ENCODE measurements at places on chromosomes 7 and 10.

DNA sequence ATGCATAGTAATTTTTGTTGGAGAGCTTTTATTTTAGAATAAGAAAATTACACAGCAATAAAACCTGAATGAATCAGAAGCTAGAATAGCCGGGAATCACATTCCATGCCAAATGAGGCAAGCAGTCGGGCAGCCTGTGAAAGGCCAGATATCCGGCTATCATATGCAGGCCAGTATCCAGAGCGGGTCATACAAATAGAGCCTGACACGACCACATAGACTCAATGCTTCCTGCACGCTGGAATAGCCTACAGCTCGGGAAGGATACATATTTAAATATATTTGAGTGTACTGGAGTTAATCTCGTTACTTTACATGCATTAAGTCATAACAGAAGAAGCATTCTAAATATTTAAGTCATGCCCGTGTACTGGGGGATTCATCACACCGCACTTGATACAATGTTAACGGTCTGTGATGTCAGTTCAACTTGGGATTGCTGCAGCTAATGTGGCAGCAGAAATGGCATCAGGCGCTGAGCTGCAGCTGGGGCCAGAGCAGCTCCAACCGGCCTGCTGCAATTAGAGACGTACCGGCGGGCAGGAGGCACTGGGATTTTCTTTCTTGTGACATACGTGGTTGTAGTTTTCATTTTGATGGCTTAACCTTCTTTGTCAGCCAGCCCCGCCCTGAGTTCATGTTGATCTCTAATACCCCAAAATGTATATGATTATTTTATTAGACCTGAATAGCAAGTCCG lies 112.0 kb downstream of the EBF3 start:
- no peak for DNase-seq

DNA sequence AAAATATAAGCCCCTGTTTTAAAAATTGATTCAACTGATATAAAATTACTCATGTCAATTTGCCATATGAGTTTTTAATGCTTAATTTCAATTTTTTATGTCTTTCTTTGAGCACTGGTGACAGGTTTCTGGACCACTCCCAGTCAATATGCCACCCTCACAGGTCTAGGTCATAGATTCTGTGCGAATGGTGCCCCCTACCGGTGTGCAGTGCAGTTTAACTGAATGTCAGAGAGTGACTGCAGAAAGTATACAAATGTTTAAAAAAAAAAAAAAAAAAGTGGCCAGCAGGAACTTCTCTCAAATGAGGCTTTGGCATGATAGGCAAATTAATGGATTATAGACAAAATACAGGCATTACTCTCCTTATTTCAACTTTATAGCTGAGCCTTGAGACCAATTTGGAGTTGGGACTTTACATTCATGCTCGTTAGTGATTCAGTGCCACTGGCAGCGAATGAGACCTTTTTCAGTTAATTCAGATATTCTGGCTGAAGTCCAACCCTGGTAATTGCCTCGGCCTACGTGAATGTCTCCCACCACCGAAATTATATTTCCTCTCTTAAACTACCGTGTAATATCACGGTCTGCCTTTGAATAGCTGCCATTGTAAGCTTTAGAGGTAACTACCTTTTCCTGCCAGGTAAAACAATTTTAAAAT lies 427.6 kb downstream of the PHTF2 start:
- no peak for DNase-seq

- DNase-seq = no peak
Measured at GRCh38 chr7:45104844-45105587, 6.5 kb downstream of the TBRG4 start.

DNA sequence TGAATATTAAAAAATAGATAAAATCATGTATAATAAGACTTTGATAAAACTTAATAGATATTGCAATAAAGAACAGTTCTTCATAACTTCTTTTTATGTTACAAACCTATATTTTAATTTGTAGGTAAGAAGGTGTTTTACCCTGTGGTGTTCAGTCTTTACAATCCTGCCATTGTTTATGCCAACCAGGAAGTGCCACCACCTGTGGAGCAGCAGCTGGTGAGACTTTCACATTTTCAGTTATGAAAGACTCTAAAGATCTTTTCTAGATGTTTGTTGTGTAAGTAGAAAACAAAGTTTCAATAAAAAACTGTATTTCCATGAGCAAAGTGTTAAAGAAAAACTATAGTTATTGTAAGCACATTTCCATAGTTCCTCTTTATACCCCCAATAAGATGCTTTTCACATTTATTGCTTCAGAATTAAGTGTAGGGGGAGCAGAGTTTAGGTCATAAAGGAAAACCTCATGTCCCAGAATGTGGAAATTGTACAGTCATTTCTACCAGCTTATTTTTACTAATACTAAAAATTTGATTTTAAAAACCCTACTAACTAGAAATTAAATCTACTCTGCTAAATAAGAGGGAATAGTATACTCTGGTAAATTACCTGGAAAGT lies 28.7 kb downstream of the CSGALNACT2 start:
- DNase-seq = no peak

- DNase-seq = no peak
Measured at GRCh38 chr7:741191-741671, 14.2 kb upstream of the PRKAR1B start.

DNA sequence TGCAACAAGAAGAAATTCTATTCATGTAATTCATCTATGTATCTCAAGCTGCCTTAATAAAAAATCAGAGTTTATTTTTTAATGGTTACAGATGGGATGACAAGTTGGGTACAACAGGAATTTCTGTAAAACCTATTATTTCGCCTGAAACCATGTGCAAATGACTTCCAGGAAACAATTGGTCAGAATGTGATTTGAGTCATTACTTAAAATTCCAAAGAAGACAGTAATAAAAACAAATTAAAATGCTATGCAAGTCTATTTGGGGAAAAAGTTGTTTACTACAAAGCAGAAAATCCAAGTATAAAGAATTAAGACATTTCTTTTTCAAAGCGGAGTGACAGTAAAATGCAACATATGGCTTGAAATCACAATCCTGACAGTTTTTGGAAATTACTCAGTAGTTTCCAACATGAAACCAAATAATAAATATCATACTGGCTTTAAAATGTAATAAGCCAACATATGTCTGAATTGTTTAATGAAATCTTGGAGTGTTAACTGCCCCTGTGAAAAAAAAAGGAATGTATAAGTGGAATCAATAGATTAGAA lies 41.5 kb upstream of the SEMA3C start:
- no peak for DNase-seq

GRCh38 chr7:100271716-100272537 lies 35.6 kb upstream of the SPDYE3 start:
- peak; percentile 93 for DNase-seq

DNA sequence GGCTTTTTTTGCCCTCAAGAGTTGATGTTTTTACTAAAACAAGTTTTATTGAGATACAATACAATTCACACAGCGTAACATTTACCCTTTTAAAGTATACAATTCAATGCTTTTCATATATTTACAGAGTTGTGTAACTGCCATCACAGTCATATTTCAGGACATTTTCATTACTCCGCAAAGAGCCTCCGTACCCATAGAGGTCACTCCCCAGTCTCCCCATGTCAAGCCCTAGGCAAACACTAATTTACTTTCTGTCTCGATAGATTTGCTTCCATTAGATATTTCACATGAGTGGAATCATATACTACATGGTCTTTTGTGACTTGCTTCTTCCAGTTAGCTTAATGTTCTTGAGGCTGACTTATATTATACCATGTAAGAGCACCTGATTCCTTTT lies 183.8 kb downstream of the PRKCQ start:
- no peak for DNase-seq

DNA sequence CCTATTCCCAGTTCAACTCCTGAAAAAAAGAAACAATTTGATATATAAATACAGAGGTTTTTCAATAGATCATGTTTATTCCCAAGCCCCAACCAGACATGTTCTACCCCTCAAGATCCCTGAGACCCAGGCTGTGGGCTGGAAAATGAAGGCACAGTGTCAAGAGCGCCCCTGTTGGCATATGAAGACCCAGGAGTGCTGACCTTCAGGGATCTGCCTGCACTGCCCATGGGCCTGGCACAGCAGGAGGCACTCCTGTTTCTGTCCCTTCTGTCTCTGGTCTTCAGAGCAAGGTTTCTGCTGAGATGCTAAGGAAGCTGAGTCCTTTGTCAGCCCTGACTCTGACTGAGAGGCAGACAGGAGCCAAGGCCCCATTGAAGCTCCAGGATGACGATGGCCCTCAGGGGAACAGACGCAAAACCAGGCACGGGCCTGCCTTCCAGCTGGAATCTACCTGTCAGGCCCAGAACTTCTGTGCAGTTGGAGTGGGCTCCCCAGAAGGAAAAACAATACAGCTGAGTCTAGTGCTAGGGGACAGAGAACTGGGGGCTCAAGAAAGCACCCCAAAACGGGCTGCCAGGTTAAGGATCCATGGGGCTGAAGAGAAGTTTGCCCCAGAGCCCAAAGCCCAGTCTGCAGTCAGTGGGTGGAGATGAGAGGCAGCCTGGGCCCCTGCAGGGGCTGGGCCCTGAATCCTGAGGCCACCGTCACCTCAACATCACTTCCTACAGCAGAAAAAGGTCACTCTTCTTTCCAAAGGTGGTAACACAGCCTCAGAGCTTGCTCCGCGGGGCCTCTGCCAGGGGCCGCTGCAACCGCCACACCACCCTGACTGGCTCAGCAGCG lies 6.7 kb upstream of the AIFM2 start:
- no peak for DNase-seq

GRCh38 chr10:80371467-80371866 lies 14.9 kb downstream of the DYDC2 start:
- no peak for DNase-seq

- DNase-seq = no peak
Measured at GRCh38 chr7:39754326-39755120, 131.2 kb downstream of the RALA start.

- DNase-seq = no peak
Measured at GRCh38 chr10:17006631-17007417, 122.8 kb downstream of the CUBN start.

DNA sequence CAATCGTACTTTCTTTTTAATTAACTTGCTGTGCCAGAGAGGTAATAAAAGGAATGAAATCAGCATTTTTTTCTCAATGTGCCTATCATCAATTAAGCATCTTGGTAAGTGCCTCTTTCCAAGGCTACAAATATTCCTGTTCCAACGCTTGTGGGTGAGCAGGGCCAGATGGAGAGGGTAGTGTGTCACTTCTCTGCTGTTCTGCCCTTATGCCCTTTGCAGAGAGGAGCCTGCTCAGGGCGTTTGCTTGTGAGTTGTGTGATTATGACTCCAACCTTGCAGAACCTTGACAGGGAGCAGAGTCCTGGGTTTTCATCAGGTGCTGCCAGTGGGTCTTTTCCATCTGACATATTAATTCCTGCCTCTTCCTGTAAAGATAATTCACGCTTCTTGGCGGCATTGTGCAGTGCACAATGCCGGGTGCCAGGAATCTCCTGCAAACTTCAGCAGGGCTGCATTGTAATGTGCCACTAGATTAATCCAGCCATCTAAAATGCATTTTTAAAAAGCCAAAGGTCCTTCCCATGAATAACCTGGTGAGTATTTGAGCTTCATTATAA lies 234.4 kb downstream of the ARHGAP12 start:
- DNase-seq = no peak

Data from T follicular helper cell (primary cell).